ENCODE measurements at places on chromosomes 6 and 20.

- H3K4me3 ChIP-seq: no peak overlapping the region
- no peaks in the 10 kb centered on the region for H3K36me3 ChIP-seq
- no peaks in the 10 kb centered on the region for H3K27me3 ChIP-seq
- H3K27ac ChIP-seq: no peak overlapping the region
- no peaks in the 10 kb centered on the region for H3K4me1 ChIP-seq
- no peak for DNase-seq
These were observed 45.0 kb downstream of the LIN28B start for GRCh38 chr6:105001906-105002305.

GRCh38 chr6:53056273-53056672 is 8.9 kb upstream of the FBXO9 start:
- peaks cover 2% of the 10 kb centered on the region for H3K4me1 ChIP-seq
- no peak for DNase-seq
- no peak overlapping the region for H3K4me3 ChIP-seq
- H3K27ac ChIP-seq: no peak overlapping the region

DNA sequence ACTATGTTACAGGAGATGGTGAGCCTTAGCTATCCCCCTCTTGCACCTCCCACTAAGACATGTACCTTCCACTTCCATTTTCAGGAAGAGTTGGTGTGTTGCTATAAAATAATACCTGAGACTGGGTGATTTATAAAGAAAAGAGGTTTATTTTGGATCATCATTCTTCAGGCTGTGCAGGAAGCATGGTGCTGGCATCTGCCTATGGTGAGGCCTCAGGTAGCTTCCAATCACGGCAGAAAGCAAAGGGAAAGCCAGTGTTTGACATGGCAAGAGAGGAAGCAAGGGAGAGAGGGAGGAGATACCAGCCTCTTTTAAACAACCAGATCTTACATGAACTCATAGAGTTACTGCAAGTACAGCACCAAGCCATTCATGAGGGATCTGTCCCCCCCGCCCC is 32.2 kb downstream of the GSS start:
- peaks cover 75% of the 10 kb centered on the region for H3K36me3 ChIP-seq
- H3K27ac ChIP-seq: no peak overlapping the region
- no peak for DNase-seq
- peaks cover 21% of the 10 kb centered on the region for H3K4me1 ChIP-seq
- H3K27me3 ChIP-seq: no peaks in the 10 kb centered on the region
- H3K4me3 ChIP-seq: no peak overlapping the region

- H3K27ac ChIP-seq: no peak overlapping the region
- H3K4me1 ChIP-seq: peaks cover 13% of the 10 kb centered on the region
- H3K36me3 ChIP-seq: no peaks in the 10 kb centered on the region
- no peak overlapping the region for H3K4me3 ChIP-seq
- DNase-seq: no peak
These were observed 8.9 kb downstream of the REM1 start for GRCh38 chr20:31484001-31484400.

DNA sequence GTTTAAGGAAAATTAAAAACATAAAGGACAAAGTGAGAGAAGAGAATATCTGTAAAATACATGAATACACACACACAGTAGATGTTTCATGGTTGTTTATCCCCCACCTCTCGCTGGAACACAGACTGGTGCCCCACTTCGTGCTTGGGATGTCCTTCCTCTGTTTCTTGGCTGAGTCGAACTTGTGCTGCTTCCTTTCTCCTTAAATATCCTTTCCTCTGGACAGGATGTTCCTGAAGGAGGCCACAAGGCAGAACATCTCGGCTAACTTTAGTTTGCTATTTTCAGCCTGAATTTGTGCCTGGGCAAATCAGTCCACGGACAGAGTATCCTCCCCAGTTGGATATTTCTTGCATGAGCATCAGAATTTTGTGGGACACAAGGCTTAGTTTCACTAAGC is 54.7 kb upstream of the ZMYND8 start:
- H3K4me1 ChIP-seq: peaks cover 22% of the 10 kb centered on the region
- DNase-seq: no peak
- no peaks in the 10 kb centered on the region for H3K36me3 ChIP-seq
- no peaks in the 10 kb centered on the region for H3K27me3 ChIP-seq

GRCh38 chr6:139600343-139600742 is 225.9 kb upstream of the CITED2 start:
- peaks cover 7% of the 10 kb centered on the region for H3K4me1 ChIP-seq
- no peaks in the 10 kb centered on the region for H3K36me3 ChIP-seq
- H3K27me3 ChIP-seq: no peaks in the 10 kb centered on the region

DNA sequence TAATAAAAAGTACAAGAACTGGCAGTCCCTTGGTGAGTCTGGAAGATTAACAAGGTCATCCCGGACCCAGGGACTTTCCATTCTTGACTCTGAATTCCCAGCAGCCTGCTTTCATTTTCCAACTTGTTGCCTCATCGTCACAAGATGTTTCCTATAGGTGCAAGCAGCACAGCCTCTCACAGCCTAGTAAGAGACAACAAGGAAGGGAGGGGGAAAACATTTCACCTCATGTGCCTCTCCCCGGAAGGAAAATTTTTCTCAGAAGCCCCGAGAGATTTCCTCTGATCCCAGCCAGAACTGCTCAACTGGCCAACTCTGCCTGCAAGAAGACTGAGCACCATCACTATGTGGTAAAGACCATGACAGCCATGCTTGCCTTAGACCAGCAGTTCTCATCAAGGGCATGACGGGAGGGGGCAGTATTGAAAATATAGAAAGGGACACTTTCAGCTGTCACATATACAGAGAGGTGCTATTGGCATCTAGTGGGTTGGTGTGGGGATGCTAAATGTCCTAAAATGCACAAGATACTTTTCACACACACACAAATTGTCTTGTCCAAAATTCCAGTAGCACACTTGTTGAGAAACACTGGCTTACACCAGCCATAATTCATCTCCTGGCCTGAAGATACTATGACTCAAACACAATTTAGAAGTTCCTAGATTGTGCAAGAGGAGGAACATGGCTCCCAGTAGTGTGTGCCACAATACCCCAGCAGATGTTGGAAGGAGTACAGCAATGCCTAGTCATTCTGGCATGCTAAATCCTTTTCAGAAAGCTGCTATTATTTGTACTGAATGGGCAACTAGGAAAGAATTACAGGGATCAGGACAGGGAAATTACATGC is 10.8 kb upstream of the WTAP start:
- H3K27ac ChIP-seq: peak overlapping the region; percentile 42
- H3K36me3 ChIP-seq: no peaks in the 10 kb centered on the region
- H3K27me3 ChIP-seq: no peaks in the 10 kb centered on the region
- DNase-seq: peak; percentile 59

- H3K27ac ChIP-seq: no peak overlapping the region
- no peak overlapping the region for H3K4me3 ChIP-seq
- no peaks in the 10 kb centered on the region for H3K27me3 ChIP-seq
- peaks cover 4% of the 10 kb centered on the region for H3K4me1 ChIP-seq
These were observed 14.7 kb downstream of the NUP153 start for GRCh38 chr6:17691925-17692538.

DNA sequence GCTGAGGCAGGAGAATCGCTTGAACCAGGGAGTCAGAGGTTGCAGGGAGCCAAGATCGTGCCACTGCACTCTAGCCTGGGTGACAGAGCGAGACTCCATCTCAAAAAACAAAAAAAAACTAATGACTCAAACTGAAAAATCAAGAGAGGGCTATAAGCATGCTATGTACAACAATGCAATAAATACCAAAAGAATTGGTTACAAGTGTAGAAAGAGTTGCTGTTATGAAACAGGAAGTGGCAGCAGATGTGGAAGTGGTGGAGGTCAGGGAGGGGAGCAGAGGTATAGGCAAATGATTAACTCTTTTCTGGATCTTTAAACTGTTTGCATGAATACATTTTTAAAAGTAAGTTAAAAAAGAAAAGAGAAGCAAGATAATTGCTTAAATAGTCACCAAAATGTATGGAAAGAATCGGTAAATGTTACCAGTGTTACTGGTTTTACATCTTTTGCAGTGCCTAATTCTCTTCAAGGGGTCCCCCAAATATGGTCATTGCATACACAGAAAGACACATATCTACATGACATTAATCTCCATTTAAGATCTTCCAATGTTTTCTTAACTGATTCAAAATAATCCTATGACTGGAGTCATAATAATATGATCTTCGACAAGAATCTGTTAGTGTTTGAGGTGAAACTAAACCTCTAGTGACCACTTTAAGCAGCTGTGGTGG is 15.0 kb downstream of the CALHM6 start:
- no peak overlapping the region for H3K27ac ChIP-seq
- H3K27me3 ChIP-seq: no peaks in the 10 kb centered on the region
- no peak overlapping the region for H3K4me3 ChIP-seq
- no peaks in the 10 kb centered on the region for H3K36me3 ChIP-seq
- no peak for DNase-seq

GRCh38 chr20:38866265-38867061 is 59.8 kb upstream of the FAM83D start:
- peak overlapping the region; percentile 49 for H3K27ac ChIP-seq
- no peak overlapping the region for H3K4me3 ChIP-seq

DNA sequence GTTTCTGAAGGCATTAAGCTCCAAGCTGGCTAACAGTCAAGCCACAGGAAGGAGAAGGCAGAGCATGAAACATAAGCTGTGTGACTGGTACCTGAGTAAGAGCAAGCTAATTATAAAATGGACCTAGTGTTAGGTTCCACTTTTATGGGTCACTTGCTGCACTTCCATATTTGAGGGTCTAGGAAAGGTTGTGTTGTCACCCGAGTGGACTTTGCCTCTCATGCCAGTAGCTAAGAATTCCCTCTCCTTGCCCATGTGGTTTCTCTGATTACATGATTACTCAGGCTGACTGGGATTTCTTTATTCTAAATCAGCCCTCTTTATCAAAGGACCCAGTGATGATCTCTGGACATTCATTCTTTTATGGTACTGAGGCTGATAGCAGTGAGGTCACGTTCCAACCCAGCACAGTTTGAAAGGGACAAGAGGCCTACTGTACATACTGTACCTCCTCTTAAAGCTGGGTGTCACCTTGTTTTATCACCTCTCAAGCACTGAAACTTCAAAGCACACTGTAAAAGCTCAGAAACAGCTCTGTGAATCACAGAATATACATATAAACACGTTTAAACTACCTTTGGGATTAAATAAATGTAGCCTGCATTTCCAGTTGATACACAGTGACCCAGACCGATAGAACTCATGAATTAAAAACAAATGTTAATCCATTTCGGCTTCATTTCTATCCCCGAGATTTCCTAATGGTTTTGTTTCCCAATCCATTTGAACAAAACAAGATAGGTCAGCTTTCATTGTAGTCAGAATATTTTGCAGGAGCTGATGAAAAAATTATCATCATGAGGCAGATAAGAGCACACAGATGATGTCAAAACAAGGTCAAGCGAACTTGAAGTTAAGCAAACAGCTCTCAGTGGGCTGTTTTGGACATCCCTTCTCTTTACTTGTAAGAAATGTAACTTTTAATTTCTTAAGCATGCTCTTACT is 96.5 kb downstream of the ALDH8A1 start:
- H3K27ac ChIP-seq: no peak overlapping the region
- H3K27me3 ChIP-seq: no peaks in the 10 kb centered on the region
- no peaks in the 10 kb centered on the region for H3K36me3 ChIP-seq
- no peak for DNase-seq

DNA sequence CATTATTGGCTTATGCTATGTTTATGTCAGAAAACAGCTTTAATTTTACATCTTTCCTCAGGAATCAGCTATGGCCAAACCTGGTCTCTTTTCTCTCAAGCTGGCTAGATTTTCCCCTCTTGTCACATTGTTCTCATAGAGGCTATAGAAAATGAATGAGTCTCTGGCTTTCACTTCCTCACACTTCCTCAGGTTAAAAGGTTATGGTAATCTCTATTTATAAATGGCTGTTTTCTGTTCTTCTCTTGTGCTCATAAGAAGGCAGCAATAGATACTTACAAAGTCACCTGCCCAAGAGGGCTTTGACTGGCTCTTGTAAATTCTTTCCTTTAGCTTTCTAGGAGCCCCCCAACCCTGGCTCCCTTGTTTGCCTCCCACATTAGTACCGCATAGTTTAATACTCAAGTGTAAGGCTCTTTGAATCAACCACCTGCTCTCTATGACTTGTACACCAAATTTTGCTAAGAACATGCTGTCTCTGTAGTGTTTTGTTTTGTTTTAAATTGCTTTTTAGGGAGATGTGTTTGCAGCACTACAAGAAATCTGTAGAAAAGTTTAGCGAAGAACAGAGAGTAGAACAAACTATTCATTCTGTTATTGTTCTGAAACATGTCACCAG is 897.4 kb upstream of the CITED2 start:
- H3K4me1 ChIP-seq: peaks cover 15% of the 10 kb centered on the region
- H3K27ac ChIP-seq: no peak overlapping the region
- no peak for DNase-seq
- H3K36me3 ChIP-seq: no peaks in the 10 kb centered on the region
- H3K4me3 ChIP-seq: no peak overlapping the region
- H3K27me3 ChIP-seq: no peaks in the 10 kb centered on the region

GRCh38 chr6:167850782-167851181 is 24.1 kb downstream of the AFDN start:
- DNase-seq: no peak
- no peak overlapping the region for H3K4me3 ChIP-seq
- H3K4me1 ChIP-seq: peaks cover 4% of the 10 kb centered on the region
- no peaks in the 10 kb centered on the region for H3K27me3 ChIP-seq
- H3K36me3 ChIP-seq: no peaks in the 10 kb centered on the region

- no peak overlapping the region for H3K4me3 ChIP-seq
- peaks cover 50% of the 10 kb centered on the region for H3K36me3 ChIP-seq
- H3K4me1 ChIP-seq: peaks cover 11% of the 10 kb centered on the region
- H3K27me3 ChIP-seq: no peaks in the 10 kb centered on the region
- no peak overlapping the region for H3K27ac ChIP-seq
- no peak for DNase-seq
These were observed 46.3 kb downstream of the MDFI start for GRCh38 chr6:41684311-41685180.

DNA sequence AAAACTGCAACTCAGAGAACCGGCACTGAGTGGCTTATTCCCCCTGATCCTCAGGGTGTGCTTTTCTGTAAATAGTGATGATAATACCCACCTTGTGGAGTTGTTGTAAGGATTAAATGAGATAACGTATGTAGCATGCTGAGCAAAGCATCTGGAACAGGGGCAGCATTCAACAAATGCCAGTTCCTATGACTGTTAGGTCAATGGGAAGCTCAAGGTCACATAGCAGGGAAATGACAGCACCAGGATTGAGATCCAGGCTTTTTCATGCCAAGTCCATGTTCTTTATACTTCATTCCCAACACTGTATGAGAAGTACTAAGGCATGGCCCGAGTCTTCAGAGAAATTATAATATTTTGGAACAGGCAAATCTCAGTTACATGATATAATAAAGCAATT is 5.1 kb downstream of the RCAN2 start:
- H3K4me3 ChIP-seq: peak overlapping the region; percentile 72
- H3K4me1 ChIP-seq: peaks cover 11% of the 10 kb centered on the region
- H3K36me3 ChIP-seq: no peaks in the 10 kb centered on the region
- no peak for DNase-seq
- H3K27ac ChIP-seq: peak overlapping the region; percentile 94
- no peaks in the 10 kb centered on the region for H3K27me3 ChIP-seq

DNA sequence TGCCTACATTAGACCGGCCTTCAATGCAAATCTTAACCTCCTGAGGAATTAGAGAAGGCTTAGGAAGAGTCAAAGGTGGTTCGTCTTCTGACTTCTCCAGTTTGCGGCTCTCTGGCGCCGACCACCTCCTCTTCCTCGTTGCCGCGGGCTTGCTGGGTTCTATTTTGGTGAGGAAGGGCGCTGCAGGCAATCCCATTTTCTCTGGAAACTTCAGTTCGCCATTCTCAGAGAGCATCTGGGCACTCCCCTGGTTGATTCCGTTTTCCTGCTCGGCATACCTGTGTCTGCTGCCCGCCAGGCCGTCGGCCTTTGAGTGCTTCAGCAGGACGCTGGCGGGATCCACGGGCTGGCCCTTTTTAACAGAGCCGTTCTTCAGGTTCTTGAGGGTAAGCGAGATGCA is 67.9 kb downstream of the GMPR start:
- H3K4me3 ChIP-seq: no peak overlapping the region
- H3K27me3 ChIP-seq: no peaks in the 10 kb centered on the region
